Liver (tissue), 10 donors: ENCODE measurements at places on chromosomes 1 and 21. TPM values are rescaled to one million over a fixed set of nuclear protein-coding genes. Genes with fewer than 3 reads are reported as not detected.

Gene HPCA
- total RNA-seq, result not detected

Gene TMPRSS3
- 0.50 TPM for total RNA-seq

Gene DNAI4
- total RNA-seq, result 1.3 TPM

Gene S100A9
- total RNA-seq, result 603 TPM

- DNase-seq, result no peak
Observed at GRCh38 chr1:174988539-174988938, 11.2 kb upstream of the CACYBP start.

DNA sequence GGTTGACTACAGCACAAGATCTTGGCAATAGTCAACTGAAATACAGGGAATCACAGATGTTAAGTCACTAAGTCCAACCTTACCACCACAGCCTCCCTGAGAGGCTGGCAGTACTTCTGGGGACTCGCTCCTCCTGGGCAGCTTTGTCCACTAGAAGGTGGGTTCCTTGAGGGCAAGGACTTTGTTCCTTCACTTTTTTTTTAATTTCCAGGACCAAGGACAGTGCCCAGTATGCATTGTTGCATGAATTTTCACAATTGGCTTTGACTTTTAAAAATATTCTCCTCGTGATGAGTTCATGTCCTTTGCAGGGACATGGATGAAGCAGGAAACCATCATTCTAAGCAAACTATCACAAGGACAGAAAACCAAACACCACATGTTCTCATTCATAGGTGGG, 96.7 kb upstream of the IGSF21 start:
- no peak for DNase-seq

DNA sequence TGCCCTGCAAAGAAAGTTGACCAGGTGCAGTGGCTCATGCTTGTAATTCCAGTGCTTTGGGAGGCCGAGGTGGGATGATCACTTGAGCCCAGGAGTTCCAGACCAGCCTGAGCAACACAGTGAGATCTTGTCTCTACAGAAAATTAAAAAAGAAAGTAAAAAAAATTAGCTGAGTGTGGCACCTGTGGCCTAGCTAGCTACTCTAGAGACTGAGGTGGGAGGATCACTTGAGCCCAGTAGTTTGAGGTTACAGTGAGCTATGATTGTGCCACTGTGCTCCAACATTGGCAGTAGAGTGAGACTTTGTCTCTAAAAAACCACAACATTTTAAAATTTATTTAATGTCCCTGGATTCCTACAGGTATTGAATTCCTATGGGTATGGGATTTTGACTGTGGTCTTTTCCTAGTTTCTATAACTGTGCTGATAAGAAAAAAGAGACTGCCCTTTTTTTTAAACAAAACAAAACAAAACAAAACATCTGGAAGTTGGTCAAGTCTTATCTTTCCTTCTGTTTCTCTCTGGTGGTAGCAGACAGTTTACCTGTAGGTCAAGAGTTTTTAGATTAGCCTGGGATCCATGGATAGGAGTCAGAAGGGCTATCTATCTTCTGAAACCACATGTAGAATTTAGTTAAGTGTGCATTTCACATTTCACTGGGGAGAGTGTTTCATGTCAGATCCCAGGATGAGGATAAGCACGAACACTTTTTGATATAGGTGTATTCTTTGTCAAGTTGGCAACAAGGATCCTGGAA, 18.8 kb downstream of the UCK2 start:
- DNase-seq, result no peak

DNA sequence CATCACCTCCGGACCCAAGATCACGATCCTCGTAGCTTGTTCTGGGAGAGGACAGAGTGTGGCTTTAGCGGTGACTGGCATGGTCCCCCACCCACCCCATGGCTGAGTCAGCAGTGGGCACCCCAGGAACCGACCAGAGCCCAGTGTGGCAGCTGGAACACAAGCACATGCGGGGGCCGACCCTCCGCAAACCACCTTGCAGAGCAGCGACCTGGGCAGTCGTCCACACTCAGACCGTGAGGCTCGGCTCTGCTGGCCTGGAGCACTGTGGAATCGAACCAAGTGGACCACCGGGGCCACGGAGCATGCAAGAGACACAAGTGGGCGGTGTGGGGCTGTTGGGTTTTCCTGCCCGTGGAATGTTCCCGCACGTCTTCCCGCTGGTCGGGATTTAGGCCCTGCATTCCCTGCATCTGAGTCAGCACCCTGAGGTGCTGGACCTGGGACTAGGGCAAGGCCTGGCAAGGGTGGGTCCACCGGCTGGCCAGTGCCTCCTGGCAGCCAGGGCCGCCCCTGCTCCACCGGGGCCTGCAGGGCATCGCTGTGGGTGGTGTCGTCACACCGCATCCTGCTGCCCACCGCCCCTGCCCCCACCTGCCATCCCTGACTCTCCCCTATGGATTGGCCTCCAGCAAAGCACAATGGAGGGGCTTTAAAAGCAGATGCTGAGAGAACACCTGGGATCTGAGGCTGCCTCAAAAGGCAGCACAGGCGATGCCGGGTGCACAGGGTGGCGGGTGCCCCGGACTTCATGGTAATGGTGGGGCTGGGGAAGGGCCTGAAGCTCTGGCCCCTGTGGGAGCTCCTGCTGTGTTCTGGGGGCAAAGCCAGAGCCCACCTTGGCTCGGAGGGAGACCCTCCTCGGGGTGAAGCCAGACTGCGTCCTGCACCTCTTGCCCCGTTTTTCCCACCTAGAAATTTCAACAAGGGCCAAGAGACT, 18.5 kb downstream of the MORN1 start:
- no peak for DNase-seq
